ENCODE measurements at places on chromosomes 13 and 19.

GRCh38 chr19:21519488-21519887, 14.1 kb downstream of the ZNF429 start:
- no peak for DNase-seq

DNA sequence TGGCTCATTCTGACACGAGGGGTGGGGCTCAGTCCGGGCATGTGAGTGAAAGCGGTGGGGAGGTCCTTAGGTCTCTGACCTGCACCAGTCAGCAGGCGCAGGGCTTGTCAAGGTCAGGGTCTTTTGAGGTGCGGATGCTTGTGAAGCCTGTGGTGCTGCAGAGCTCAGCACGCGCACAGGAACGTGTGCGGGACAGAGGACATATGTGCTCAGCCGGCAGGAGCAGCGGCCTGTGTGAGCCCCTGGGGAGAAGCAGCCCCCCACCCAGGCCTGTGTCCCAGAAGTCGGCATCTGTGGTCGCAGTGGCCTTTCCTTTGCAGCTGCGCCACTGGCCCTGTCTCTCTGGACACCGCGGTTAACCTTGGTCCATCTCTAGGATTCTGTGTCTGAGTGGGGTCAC, 30.9 kb downstream of the ATP4B start:
- DNase-seq: no peak

DNA sequence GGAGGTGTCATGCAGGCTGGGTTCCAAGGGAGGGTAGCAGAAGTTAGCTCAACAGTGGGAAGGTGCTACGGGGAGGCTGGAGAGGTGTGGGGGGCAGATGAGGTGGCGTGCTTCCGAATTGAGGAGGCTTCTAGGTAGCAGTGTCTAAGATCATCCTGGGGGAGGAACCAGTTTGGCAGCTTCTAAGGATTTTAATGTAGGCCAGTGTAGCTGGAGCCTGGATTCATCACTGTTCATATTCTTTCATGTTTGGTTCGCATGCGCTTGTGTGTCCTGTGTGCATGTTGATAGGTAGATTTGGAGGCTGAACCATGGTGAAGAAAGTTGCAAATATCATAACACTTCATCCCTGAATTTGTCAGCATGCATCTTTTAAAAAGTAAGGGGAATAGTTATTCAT, 86.7 kb downstream of the GPR12 start:
- DNase-seq: no peak

GRCh38 chr13:29154390-29154789, 334.3 kb downstream of the MTUS2 start:
- no peak for DNase-seq

GRCh38 chr13:39876258-39876657, 220.8 kb downstream of the COG6 start:
- DNase-seq: no peak

DNA sequence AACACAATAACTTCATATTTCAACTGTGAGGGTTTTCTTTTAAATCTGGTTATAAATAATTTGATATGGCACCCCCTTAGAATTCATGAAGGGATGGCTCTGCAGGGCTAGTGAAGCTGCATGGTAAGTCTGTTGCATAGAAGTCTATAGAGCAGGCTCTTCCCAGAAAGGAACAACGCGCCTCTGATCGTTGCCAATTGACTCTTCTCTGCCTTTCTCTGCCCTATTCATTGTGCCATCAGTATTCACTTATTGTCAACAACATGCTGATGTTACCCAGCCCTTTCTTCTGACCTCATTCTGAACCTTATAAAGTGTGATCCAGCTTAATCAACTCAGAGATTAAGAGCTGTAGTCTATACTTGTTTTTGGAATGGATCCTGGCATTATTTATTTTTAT, 16.3 kb upstream of the DCT start:
- DNase-seq: no peak

DNA sequence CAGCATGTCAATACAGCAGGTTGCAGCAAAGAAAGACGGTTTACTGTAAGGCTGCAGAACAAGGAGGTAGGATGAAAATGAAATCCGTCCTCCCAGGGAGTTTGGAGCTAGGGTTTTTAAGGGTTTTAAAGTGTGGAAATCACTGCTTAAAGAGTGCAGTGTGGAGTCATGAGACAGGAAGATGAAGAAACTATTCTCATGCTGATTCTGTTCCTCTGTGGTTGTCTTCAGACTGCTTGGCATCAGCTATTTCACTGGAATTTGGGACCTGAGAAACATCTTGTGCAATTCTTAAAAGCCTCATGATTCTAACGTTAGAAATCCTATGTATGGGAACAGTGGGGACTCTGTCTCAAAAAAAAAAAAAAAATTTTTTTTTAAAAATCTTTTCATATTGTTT, 11.4 kb downstream of the ZNF331 start:
- no peak for DNase-seq

DNA sequence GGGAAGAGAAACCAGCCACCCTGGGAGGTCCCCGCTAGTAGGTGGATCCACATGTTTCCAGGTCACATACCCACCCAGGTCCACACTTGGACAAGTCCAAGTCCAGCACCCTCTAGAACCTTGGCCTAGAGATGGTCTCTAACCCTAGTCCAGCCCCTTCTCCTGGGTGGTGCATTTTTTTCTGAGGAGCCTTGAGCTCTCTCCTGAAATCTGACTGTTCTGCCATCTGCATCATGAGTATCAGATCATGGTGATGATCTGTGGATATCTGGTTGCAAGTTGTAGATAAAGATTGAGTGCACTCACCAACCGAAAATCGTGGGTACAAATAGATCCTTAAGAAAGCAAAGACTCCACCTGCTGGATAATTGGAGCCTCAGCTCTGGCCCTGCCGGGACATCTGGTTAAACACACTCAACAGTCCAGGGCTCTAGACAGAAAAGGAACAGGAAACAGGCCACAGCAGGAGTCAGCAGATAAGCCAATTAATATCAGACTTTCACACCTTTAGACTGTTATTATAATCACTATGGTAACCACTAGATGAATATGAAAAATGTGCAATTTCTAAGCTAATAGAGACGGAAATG, 41.1 kb downstream of the GPR12 start:
- DNase-seq: no peak

DNA sequence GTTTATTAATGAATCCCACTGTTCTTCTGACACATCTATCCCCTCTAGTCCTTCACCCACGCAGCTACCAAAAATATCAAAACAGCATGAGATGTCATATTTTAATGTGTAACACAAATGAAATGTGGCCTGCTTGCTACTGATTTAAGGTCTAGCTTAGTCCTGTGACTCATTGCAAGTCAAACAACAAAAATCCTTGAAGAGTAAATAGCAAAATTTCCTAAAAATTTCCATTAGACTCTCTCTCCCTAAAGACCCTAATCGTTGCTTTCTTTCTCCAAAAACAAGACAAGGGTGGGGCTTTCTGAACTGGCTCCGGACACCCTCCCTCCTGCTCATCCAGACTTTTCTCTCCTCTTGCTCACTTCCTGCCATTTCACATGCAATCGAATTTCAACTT, 99.9 kb upstream of the IPO5 start:
- no peak for DNase-seq

DNA sequence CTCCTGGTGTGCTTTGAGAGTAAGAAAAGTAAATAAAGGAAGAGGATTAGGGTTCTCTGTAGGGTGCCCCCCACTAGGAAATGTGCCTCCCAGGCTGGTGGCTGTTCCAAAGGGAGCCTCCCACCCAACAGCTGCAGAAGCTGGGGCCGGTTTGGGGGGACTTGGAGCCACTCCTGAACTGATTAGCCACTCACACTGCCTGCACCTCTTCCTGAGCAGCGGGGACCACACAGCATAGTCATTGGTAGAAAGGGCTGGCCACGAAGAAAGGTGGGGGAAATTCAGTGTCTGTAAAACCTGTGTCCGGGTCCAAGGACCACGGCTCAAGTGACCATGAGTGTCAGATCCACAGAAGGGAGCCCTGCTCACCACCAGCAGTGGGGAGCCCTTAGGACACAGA, 55.6 kb downstream of the SPACA7 start:
- DNase-seq: no peak

DNA sequence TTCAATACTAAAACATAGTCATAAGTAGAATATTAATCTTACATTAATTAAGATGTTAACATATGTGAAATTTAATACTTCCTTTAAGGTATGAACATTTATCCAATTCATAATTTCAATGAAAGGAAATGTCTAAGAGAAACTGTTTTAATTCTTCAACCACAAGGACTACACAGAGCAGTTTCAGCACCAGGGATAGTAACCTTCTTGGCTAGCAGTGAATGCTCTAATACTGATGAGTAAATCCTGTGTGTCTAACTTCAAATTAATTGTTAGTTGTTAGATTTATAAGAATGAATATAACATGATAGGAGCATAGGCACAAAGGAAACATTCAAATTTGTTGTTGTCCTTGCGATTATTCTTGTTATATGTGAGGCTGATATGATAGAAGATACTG, 15.6 kb upstream of the NBEA start:
- no peak for DNase-seq

DNA sequence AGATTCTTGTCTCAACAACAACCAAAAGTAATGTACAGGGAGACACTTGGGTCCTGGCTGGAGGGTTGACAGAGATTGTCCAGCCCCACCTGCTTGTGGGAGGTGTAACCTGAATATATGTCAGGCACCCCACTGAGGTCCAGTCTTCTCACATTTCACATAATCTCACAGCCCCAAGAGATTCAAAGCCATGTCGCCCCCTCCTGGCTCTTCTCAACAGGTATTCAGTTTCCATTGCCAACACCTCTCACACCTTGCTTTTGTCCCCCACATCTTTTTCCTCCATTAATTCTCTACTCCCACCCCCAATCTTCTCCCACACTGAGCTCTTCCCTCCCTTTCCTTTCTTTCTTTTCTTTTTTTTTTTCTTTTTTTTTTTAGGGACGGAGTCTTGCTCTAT, 11.2 kb downstream of the UNC13A start:
- DNase-seq: no peak

GRCh38 chr19:10289167-10289835, 451 bp upstream of the ICAM5 start:
- DNase-seq: peak; percentile 27

DNA sequence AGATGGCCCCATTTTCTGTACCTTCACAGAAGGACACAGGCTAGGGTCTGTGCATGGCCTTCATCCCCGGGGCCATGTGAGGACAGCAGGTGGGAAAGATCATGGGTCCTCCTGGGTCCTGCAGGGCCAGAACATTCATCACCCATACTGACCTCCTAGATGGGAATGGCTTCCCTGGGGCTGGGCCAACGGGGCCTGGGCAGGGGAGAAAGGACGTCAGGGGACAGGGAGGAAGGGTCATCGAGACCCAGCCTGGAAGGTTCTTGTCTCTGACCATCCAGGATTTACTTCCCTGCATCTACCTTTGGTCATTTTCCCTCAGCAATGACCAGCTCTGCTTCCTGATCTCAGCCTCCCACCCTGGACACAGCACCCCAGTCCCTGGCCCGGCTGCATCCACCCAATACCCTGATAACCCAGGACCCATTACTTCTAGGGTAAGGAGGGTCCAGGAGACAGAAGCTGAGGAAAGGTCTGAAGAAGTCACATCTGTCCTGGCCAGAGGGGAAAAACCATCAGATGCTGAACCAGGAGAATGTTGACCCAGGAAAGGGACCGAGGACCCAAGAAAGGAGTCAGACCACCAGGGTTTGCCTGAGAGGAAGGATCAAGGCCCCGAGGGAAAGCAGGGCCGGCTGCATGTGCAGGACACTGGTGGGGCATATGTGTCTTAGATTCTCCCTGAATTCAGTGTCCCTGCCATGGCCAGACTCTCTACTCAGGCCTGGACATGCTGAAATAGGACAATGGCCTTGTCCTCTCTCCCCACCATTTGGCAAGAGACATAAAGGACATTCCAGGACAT, 7.0 kb upstream of the CEACAM7 start:
- no peak for DNase-seq

DNA sequence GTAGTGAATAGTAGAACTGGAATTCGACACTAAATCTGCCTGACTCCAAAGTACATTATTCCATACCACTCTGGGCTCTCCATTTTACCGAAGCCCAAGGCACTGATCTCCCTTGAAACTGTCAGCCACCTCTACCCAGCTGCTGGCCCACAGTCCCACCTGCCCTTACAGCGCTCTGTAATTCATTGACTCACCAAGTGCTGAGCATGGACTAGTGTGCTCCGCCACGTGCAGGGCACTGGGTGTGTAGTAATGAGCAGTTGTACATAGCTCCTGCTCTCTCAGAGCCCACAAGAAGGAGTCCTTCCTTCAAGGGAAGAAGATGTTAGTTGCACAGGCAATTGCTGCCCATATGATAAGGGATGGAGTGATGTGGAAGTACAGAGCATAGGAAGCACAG, 76.6 kb upstream of the SIAH3 start:
- DNase-seq: no peak

DNA sequence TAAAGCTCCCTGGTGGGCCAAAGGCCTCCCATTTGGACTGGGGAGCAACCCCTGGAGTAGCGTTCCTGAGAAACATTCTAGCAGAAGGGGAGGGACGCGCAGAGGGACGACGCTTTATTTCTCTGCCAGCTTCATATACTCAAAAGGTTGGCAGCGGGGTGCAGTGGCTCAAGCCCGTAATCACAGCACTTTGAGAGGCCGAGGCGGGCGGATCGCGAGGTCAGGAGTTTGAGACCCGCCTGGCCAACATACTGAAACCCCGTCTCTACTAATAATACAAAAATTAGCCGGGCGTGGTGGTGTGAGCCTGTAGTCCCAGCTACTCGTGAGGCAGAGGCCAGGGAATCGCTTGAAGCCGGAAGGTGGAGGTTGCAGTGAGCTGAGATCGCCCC, 16.8 kb downstream of the RB1 start:
- DNase-seq: no peak

GRCh38 chr19:1933244-1933643, 7.7 kb upstream of the CSNK1G2 start:
- DNase-seq: no peak

DNA sequence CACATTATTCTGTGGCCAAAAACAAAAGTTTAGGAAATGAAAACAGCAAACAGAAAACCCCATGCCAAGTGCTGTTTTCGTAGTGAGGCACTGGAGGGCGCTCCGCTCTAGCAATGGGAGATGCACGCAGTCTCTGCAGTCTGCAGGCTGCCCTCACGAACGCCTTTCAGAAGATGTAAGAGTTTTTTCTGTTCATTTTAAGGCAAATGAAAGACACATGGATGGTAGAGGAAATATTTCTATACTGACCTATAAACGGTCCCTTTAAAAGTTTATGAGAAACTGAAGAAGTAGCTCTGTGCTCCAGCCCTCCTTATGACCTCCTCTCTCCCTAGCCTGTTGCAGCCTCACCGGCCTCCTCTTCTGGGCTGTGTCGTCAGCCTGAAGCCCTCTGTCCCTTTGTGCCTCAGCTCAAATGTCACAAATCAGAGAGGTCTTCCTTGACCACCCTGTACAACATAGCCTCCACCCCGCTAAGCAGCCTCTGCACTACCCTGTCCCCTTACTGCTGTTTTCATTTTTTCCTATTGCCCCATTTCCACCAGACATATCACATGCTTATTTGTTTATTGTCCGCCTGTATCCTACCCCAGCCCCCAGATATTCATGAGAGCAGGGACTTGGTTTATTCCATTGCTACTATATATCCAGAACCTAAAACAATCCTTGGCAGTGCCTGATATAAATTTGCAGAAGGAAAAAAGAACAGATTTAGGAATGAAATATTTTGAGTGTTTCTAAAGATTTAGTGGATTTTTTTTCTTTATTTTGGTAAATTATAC, 116.4 kb downstream of the TM9SF2 start:
- no peak for DNase-seq
